Posterior cingulate gyrus (tissue), 11 donors: ENCODE measurements at places on chromosomes 3 and 15.

DNA sequence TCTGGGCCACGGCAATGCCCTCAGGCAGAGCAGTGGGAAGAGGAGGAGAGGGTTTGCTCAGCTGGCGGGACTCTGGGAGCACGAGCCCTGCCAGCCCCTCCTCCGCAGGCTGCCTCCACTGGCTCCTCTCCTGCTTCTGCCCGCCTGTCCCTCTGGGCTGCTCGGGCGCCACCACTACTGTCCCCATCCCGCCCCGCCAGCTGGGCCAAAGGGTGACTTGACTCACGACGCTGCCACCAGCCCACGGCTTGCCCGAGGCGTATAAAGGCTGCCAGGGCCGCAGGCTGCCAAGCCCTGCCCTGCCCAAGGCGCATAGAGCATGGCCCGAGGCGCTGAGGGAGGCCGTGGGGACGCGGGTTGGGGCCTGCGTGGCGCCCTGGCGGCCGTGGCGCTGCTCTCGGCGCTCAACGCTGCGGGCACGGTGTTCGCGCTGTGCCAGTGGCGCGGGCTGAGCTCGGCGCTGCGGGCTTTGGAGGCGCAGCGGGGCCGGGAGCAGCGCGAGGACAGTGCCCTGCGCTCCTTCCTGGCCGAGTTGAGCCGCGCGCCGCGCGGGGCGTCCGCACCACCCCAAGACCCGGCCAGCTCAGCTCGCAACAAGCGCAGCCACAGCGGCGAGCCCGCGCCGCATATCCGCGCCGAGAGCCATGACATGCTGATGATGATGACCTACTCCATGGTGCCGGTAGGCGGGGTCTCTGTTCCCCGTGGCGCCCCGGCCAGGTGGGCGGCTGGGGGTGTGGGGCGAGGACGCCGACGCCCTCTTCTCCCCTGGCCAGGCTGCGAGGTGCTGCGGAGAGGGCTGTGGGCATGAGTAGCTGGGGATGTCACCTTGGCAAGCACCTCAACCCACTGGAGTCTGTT lies at the start of gene GLDN:
GLDN (plus strand) TSS at position 290 of the 861 bp plus-strand sequence; CDS start at position 320, 30 bp downstream.
- DNase-seq: peak; percentile 77

DNA sequence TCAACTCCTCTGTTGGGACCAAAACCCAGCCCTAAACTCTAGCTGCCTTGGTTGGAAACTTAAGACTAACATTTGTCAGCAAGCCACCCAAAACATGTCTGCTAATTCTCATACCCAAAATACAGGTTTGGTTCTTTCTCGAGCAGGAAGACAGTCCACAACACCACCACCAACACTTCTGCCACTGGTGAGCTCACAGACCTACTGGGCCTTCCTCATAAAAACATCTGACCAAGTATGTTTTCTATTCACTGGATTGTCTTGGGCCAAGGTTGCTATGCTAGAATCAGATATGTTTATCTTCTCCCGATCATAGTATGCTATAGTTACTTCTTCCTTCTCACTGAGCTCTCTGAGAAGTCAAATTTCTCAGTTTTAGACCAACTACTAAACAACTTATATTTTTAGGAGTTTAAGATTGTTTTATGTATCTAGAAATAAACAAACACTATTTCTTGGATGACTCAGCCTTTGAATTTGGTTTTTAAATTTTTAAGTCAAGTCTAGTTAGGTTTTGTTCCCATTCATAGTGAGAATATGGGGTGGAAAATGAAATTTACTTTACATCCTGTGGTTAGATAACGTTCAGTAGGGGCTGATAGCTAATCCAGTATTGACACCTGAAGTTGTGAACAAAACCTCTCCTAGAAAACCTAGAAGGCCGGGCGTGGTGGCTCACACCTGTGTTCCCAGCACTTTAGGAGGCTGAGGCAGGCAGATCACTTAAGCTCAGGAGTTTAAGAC lies 360.5 kb downstream of the RSL24D1 start:
- no peak for DNase-seq

- DNase-seq: no peak
Observed at GRCh38 chr3:184811663-184811998, 335 bp upstream of the VPS8 start.

DNA sequence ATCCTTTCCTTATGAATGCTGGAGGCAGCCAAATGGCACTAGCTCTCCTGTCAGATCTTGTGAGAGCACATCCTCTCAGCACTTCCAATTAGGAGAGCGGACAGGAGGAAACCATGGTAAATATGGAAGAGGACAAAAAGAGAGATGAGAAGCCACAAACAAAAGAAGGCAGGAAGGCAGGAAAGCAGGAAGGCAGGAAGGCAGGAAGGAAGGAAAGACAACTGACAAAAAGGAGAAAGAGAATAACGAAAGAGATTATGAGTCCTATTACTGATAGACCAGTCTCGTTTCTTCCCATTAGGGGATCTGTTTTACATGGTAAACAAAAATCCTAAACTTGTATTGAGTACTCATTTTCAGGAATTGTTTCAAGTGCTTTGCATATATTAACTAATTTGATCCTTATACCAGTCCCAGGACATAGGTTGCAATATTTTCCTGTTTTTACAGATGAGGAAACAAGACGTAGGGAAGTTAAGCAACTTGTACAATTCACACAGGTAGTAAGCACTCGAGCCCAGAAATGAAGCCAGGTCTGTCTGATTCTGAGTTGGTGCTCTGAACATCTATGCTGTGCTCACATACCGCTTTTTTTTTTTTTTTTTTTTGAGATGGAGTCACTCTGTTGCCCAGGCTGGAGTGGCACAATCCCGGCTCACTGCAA lies 4.2 kb downstream of the BCL2A1 start:
- DNase-seq: no peak

GRCh38 chr15:82771789-82772607 lies 33.9 kb downstream of the FSD2 start:
- DNase-seq: no peak

- no peak for DNase-seq
Observed at GRCh38 chr3:113133140-113133539, 78.2 kb upstream of the BOC start.

DNA sequence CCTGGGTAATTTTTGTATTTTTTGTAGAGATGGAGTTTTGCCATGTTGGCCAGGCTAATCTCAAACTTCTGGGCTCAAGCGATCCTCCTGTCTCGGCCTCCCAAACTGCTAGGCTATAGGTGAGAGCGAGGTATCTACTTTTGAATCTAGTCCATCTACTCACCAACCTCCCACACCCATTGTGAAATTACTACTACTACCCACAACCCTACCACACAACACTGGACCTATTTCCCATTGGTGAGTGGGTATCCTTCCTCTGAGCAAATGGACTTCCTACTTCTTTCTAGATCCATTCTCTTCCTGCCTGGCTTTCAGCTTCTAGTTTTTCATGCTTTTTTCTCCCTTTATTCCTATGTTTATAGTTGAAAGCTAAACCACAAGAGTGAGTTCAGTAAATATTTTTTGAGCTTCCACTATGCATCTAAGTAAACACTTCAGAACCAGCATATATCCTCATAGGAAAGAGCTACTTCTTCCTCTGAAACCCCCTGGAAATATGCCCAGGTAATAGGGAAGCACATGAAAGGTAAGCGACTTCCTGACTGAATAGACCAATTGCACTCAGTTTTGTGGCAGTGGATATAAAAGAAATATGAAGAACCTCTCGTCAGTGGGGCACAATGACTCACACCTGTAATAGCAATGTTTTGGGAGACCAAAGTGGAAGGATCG lies 39.1 kb downstream of the MYO1E start:
- no peak for DNase-seq

DNA sequence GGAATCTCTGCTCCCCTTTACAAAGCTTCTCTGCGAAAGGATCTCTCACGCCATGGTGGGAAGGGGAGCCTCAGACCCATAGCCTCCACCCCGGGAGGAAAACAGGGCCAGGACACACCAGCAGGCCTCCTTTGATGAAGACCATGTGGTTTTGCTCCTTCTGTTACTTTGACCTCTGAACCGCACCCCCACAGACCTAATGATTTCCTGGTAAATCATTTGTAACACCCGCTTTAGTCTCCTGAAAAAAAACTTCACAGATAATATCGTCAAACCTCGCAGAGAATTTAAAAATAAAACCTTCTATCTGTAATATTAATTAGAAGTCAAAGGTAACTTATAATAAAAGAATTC lies 18.3 kb downstream of the CPN2 start:
- no peak for DNase-seq

DNA sequence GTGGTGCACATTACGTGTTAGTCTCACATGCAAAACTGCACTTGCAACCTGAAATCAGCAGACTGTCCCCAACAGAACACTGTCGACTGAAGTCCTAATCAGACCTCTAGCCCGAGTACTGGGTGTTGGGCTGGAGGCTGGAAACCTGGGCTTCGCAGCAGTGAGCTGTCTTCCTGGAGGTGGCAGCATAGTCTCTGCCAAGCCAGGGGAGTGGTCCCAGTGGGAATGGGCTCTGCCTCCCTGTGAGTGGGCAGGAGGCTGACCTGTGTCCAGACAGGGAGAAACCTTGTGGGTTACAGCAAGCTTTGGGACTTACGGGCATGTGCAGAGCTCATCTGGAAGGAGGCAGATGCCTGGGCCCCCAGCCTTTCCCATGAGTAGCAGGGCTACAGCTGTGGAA lies 38.2 kb upstream of the MYZAP start:
- DNase-seq: no peak

DNA sequence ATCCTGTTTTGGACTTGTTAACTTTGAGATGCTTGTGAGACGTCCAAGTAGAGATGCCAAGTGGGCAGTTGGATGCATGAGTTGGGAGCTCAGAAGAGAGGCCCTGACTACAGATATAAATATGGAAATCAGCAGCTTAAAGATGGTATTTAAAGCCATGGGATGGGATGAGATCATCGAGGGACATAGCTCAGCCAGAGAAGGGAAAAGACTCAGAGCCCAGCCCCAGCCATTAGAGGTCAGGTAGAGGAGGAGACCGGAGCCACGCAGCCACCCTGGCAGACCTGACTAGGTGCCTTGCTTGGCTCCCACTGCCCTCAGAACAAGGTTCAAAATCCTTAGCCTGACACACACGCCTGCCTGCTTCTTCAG lies 31.1 kb downstream of the ATP2B2 start:
- no peak for DNase-seq

- no peak for DNase-seq
Observed at GRCh38 chr3:49967291-49967690, 27.3 kb downstream of the RBM6 start.

- DNase-seq: no peak
Observed at GRCh38 chr3:172520301-172520831, 2.9 kb downstream of the TNFSF10 start.

- no peak for DNase-seq
Observed at GRCh38 chr15:68173119-68173518, 32.0 kb downstream of the CALML4 start.

- no peak for DNase-seq
Observed at GRCh38 chr3:172140499-172141391, 101.4 kb downstream of the FNDC3B start.

DNA sequence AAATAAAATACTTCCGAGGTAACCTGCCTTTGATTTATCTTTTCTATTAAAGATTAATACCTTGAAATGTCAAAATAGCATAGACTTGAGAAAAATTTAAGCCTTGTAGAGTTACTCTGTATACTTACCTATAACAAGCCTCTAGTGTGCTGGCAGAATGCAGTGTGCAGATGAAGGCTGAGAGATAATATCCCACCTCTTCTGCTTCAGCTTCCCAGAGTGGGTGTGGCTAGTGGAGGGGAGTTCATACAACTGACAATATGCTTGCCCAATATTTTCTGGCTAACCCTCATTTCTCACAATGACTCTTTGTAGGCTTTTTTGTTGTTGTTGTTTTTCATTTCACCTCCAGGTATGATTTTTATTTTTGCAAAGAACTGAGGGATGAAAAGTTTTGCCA lies 15.7 kb upstream of the ZBTB20 start:
- DNase-seq: no peak

- DNase-seq: no peak
Observed at GRCh38 chr3:192186498-192186897, 540.8 kb downstream of the FGF12 start.

GRCh38 chr15:35437157-35437556 lies 108.8 kb downstream of the DPH6 start:
- no peak for DNase-seq

DNA sequence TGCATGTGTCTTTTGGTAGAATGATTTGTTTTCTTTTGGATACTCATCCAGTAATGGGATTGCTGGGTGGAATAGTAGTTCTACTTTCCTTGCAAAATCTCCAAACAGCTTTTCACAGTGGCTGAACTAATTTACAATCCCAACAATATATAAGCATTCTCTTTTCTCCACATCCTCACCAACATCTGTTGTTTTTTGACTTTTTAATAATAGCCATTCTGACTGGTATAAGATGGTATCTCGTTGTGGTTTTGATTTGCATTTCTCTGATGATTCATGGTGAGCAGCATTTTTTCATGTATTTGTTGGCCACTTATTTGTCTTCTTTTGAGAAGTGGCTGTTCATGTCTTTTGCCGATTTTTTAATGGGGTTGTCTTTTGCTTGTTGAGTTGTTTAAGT lies 55.8 kb downstream of the ST8SIA2 start:
- no peak for DNase-seq

- no peak for DNase-seq
Observed at GRCh38 chr3:122343654-122344053, 18.6 kb downstream of the CSTA start.

GRCh38 chr3:48739955-48740823 lies 23.2 kb upstream of the IP6K2 start:
- DNase-seq: peak; percentile 86

- DNase-seq: no peak
Observed at GRCh38 chr3:63565220-63565619, 87.3 kb upstream of the SNTN start.

DNA sequence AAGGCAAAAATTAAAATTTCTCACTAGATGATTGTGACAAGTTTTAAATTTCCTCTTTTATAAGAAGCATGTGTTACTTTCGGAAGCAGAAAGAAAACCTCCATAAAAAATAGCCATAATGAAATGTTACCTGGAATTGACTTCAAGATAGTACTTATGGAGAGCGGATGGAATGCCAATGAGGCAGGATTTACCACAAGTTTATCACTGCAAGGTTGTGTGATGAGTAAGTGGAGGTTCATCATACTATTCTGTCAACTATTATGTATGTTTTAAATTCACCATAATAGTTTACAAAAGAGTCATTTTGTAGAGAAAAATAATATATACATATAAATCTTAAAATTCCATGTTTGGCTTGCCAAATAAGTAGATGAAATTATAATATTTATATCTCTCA lies 230.3 kb downstream of the SCAPER start:
- no peak for DNase-seq

- no peak for DNase-seq
Observed at GRCh38 chr3:177807150-177807875, 610.0 kb upstream of the TBL1XR1 start.

DNA sequence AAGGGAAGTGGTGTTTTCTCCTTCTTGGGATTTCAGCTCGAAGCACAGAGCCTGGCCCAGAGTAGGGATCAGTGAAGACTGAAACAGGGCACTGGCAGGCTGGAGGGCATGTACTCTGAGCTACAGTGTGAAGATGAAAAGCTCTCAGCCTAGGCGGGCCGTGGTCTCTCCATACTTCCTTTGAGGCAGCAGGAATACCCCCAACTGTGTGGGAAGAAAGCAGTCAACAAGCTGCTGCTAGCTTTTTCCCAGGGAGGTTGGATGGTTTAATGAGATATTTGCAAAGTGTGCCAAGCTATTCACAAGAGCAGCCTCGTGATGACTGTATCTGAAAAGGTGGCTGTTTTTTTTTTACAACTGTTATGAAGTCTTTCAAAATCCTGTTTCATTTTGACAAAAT lies 47.2 kb downstream of the NMNAT3 start:
- DNase-seq: no peak
